ENCODE measurements at places on chromosomes 1 and 21. TPM values are rescaled to one million over a fixed set of nuclear protein-coding genes. Genes with fewer than 3 reads are reported as not detected.

Gene ZNF678
- 13.8 TPM for polyA plus RNA-seq

Gene G0S2
- 10.2 TPM for polyA plus RNA-seq

Gene LEFTY2
- 2.4 TPM for polyA plus RNA-seq

Gene RGS18
- polyA plus RNA-seq: 3.5 TPM

Gene MAN1C1
- 16.1 TPM for polyA plus RNA-seq

Gene NID1
- 209 TPM for polyA plus RNA-seq

Gene ANKRD45
- 7.6 TPM for polyA plus RNA-seq

DNA sequence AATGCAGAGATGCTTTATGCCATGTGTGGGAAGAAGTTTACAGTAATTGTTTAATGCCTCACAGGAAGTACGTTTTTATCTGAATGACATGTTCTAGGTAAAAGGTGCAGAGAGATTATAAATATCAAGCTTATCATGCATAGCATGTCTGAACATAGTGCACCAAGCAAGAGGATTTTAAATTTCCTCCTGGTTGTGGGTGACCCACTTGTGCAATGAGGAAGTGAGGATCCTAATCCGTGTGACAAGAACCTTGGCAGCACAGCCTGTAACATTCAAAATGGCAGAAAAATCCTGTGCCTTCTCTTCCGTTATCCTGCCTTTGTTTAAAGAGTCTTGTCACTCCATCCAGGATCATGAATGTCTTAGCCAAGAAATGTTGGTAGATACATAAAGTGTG, 75.6 kb downstream of the PLA2G4A start:
- DNase-seq: no peak

DNA sequence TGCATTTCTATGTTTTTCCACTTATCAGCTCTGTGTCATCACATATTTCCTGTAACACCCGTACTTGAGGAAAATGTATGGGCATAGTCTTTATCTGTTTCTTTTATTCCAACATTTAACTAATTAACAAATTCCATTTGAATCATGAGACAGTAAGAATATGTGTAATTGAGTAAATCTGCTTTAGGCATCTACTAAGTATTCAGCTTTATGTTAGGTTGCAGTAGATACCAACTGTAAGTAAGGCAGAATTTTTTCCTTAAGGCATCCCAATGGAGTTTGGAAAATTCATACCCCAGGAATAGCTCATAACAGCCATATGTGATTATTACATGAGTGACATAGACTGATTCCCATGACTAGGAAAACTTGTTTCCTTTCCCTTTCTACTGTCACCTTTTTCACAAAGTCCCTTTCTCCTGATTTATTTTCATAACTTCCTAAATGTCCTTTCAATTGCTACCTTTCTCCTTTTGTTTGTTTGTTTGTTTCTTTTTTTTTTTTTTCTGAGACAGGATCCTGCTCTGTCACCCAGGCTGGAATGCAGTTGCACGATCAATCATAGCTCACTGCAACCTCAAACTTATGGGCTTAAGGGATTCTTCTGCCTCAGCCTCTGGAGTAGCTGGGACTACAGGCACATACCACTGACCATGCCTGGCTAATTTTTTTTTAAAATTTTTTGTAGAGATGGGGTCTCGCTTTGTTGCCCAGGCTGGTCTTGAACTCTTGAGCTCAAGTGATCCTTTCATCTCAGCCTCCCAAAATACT, 59.8 kb upstream of the CACYBP start:
- no peak for DNase-seq

GRCh38 chr1:103448560-103448959, 76.9 kb upstream of the RNPC3 start:
- DNase-seq: no peak

DNA sequence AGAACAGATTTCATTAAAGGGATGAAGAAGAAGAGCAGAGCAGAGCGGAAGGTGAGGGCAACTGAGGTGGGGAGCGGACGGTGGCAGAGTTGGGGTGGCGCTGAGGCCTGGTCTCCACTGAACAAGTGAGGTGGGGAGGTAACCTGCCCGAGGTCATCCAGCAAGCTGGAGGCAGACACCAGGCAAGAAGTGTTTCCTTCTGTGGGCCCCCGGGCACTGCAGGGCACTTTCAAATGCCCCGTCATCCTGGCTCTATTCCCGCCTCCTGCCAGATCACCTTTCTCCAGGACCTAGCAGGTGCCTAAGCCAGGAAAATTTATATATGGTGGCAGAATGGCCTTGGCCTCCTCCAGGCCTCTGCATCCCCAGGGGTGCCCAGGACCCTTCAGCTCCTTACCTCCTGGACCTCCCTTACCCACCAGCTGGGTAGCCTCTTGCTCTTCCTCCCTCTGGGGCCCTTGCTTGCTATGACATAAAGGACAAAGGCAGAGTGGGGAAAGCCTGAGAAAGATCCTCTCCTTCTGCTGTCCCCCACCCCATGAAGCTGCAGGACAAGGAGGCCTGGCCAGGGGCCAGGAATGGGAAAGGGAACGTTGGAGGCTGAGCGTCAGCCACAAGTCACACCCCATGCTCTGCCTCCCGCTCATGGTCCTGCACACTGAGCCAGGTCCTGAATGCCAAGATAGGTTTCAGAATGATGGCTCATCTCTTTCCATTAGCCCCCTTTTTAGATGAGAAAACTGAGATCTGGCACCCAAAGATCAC, 29.0 kb downstream of the VWA5B1 start:
- DNase-seq: no peak

DNA sequence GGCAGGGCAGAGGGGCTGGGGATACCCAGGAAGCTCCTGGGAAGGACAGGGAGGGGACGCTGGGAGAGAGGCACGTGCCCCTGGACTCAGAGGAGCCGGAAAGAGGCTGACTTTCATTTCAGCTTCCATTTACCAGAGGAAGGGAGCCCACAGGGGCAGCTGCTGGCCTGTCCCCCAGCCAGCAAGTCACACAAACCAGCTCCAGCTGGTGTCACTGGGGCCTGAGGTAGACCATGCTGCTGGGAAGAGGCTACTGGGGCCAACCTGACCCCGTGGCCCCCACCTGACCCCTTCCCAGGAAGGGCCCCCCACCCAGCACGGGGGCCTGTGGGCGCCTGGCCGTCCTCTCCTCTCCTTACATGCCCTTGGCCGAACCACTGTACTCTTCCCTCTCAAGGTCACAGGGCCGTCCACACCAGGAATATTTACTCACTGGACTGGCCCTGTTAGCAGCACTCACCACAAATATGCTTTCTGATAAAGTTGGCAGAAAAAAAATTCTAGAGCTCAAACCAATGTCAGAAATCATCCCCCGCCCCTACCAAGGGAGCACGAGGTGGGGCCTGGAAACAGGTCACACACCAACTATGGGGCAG, 110.5 kb downstream of the CASZ1 start:
- DNase-seq: no peak

- DNase-seq: no peak
Observed at GRCh38 chr1:192951691-192952460, 107.3 kb downstream of the UCHL5 start.

DNA sequence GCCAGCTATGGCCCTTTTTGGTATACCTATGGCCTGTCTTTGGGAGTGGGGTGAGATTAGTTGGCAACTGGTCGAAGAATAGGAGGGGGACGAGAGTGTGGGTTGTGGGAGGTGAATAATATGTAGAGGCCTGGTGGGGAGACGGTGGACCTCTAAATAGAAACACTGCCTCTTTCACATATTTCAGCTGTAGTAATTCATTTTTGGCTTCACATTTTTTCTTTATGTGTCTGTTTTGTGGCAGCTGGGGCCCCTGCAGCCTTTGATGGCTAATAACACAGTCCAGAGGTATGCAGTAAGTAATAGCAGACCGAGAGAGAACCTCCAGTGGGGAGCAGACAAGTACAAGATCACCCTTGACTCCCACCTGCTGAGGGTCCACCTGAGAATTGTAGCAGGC, 75.9 kb downstream of the HLX start:
- DNase-seq: no peak

GRCh38 chr1:111955755-111956154, 33.7 kb downstream of the KCND3 start:
- DNase-seq: no peak

DNA sequence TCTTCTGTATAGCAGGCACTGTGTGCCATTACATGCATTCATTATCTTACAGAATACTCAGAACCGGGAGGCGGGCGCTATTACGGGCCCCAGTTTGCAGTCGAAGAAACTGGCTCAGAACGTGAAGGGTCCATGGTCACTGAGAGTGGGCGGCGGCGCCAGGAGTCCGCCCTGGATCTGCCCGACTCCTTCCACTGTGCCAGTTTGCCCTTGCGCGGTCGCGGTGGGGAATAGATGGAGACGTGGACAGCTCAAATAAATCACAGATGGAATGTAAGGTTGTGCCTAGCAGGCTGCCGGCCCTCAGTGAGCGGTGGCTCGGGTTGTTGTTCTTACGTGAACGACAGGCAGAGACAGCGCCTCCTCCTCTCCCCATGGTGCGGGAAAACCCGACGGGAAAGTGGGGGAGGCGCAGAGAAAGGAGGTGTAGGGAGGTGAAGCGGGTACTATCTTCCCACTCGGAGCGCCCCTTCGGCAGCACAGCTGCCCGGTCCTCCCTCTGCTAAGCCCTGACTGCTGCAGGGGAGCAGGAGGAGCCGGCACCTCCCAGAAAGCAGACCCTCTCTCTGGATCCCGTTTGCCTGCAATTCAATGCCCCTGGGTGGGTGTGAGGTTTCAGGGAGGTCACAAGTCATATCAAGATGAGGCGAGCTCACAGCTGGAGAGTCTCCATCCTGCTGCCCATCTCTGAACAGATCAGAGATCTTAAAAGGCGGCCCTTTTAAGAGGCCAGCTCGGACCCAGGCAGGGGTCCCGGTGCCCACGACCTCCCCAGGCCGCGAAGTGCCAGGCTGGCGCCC, 1.1 kb downstream of the COL9A2 start:
- DNase-seq: peak; percentile 31

DNA sequence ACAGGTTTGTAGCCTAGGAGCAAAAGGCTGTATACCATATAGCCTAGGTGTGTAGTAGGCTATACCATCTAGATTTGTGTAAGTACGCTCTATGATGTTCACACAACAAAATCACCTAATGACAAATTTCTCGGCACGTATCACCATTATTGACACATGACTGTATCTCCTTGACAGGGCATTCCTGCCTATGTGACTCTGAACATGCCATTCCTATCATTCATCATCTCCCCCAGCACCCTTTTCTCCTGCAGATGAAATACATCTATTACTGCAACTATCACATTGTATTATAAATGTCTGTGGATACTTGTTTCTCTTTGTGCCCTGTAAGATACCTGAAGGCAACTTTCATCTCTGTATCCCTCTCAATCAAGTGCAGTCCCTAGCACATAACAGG, 29.9 kb downstream of the TP53BP2 start:
- DNase-seq: no peak

DNA sequence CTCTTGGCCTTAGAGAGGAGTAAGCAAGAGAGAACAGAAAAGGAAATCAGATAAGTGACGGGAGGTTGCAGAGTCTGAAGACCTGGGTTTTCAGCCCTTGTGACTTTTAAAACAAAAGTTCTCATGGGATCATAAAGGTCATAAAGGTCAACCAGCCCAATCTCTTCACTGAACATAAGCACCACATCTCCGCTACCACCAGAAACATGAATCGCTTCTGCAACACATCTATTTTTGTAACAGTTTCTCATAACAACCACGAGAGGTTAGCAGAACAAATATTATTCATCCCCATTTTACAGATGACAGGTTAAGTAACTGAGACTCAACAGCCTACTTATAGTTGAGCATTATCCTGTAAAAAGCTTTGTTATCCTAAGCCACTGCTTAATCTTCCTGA, 5.9 kb downstream of the TRAPPC3 start:
- no peak for DNase-seq

GRCh38 chr1:111140680-111140967, 601 bp downstream of the CEPT1 start:
- DNase-seq: no peak

GRCh38 chr1:202154766-202155477, 5.5 kb downstream of the PTPN7 start:
- DNase-seq: no peak

DNA sequence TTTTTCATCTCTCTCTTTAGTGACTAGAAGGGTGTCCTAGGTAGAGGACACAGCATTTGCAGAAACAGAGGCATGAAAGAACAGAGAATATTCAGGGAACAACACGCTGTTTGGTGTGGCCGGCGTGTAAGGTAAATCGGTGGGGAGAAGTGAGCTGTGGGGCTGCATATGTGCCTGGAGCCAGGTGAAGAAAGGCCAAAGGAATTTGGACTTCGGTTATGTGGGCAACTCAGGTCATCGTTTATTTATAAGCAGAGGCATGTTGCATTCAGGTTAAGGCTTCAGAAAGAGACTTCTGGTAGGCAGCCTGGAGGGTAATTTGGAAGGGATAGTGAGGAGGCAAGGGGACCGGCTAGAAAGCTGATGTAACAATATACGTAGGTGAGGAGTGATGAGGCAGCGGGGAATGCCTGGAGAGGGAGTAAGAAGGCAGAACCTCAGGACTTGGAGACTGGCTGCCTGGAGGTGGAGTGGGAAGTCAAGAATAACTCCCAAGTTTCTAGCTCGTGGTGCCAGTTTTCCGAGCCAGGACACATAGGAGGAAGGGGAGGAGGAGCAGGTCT, 64.1 kb upstream of the ACOT11 start:
- DNase-seq: no peak

DNA sequence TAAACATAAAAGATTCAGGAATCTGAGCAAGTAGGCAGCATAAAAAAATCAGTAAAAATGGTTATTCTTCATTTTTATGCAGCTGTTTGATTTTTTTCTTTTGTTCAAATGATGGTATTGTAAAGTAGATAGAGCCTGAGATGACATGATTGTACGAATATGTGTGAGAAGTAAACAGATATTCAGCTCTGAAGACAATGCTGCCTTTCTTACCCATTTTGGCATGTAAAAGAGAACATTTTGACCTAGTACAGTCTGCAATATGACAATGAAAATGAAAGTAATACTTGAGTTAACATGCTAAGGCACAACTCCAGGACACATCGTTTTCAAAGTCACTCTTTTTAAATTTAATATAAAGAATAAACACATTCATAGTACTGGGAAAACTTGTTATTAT, 95.7 kb upstream of the NCAM2 start:
- DNase-seq: no peak

DNA sequence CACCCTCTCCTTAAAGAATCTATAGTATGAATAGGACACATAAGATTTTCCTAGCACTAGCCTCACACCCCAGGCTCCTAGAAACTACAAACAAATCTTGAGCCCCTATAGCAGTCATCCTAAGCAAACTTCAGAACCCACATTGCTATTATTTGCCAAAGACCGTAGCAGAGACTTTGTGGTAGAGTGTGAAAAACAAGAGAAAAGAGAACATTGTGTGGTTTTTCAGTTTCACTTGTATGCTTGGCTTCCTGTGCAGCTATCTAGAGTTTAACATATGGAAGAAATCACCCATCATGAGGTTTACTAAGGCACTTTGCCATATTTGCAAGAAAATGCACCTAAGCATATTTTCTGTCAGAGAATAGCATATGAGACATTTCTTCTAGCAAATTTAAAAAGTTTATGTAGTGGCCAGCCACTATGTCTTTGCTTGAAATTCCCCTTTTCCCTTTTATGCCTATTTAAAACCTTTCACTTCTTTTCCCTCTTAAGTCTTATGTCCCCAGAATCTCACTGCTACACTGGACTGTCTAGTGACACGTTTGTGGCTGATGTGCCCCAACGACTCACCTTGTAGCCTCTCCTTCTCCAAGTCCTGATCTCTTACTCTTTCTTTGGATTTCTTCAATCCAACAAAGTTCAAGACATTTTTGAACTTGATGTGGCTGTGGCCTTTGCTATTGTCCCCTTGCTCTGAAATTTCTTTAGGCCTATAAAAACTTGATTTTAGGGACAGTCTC, 25.6 kb downstream of the CCDC190 start:
- DNase-seq: no peak

All from left renal pelvis (tissue), 4 donors.